Ascending aorta (tissue), 2 donors: ENCODE measurements at places on chromosomes 6 and 20. TPM values are rescaled to one million over a fixed set of nuclear protein-coding genes. Genes with fewer than 3 reads are reported as not detected.

RAB44 gene
- 0.21 TPM for total RNA-seq

- DNase-seq: no peak
Measured at GRCh38 chr6:101393829-101394251, 332 bp downstream of the GRIK2 start.

GRCh38 chr6:138776659-138777058, 3.1 kb downstream of the CCDC28A start:
- DNase-seq: no peak

DNA sequence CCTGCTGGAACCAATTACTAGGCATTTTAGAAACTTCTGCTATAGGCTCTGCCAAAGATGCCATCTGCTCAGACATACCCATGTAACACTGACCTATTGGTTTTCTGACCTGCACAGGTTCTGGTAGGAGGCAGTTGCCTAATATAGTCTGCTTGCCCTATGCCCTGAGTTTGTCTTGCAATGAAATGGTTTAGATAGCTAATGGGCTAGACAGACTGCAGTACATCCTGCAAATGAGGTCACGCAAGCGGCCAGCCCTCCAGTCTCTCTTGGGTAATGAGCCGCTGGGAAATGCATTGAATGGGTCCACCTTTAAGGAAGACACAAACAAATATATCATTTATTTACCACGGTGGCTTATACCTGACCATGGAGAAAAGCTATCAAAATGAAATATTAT, 90.6 kb upstream of the B3GAT2 start:
- DNase-seq: no peak

DNA sequence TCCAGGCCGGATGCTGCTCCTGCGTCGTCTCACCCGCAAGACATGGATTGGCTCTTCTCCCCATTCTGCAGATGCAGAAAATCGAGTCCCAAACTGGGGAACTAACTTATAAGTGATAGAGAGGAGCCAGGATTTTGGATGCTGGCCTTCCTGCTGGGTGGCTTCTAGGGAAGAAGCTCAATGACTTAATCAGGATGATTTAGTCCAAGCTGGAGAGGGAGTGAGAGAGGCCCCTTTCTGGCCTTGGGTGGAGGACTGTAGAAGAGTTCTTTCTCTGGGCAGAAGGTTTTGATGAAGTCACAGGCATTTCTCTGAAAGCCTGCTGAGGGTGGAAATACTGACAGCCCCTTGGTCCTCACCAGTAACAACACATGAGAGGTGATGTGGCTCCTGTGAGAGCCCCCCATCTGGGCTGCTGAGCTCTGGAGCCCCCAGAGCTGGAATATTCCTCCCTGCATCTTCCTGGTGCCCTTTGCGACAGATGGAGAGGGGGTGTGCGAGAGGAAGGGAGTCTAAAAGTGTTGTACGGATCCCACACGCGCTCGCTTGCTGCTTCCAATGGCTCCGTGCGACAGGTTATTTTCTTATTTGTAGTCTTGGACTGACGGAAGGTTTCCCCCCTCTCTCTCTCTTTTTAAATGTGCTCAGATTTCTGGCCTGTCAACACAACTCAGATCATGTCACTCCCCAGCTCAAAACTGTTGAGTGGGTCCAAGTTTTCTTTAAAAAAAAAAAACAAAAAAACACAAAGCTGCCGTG, 3.5 kb downstream of the SIRPA start:
- no peak for DNase-seq

DNA sequence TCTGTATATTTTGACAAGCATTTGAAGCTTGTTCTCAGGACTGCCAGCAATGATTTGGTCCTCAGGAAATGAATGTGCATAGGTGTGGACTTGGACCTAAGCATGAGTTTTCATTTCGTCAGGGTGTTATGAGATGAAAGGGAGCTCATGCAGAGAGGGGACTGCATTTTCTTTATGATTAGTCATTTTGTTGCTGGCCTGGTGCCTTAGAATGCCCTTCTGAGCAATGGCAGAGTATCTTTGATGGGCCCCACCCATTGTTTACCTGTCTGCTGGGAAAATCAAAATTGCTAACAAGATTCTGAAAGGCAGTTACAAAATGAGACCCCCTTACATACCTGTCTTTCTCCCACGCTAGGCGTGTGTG, 51.5 kb upstream of the MTHFD1L start:
- DNase-seq: no peak

DNA sequence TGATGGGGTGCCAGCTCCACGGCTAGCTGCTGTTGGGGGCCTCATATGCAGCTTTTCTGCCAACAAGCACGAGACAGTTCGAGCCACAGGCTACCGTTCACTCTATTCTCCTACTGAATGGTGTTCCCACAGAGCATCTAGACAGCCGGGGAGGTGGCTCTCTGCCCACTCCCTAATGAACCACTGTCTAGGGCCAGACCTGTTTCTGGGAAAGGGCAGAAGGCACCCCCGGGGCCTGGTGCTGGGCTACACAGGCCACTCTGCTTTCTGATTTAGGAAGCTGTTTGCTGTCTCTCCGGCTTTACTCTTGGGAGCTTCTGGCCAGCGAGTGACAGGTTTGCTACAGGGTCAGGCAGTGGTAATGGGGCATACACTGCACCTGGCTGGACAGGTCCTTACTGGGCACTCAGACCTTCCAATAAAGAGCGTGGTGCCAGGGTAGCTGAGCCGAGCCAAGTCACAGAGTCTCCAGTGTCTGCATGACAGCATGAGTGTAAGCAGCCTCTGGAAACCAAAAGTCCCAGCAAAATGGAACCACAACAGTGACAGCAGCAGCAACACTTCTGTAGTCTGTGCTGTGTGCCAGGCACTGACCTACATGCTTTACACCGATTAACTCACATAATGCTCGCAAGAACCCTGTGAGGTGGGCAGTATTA, 8.4 kb downstream of the CCDC167 start:
- DNase-seq: no peak

DNA sequence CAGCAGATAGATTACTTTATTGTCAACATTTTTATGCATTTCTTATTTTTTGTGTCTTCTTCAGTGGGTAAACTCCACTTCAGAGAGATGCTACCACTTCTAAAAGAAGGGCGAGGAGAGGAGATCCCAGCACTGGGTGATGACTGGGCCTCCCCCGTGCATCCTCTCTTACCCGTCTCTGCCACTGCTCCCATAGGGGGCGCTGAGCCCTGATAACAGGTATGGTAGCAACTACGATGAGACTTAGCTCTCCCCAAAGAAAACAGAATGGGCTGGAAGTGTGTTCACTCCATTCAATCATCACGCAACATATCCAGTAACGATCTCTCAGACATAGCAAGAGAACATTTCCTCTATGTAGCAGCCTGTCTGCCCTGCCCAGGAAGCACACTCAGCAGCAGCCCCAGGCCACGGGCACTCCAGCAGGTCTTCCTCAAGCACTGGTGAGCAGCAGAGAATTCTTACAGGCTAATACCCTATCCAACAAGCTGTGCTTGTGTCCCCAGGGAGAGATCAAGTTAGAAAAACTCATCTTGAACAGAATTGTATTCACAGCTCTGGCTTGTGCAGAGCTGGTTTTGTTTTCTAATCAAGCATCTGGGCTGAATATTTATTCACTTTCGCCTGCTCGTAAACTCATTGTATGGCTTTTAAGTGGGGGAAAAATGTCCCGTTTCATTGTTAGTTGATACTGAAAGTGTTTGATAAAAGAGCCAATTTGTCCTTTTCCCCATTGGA, 533.1 kb upstream of the CDH4 start:
- DNase-seq: no peak

DNA sequence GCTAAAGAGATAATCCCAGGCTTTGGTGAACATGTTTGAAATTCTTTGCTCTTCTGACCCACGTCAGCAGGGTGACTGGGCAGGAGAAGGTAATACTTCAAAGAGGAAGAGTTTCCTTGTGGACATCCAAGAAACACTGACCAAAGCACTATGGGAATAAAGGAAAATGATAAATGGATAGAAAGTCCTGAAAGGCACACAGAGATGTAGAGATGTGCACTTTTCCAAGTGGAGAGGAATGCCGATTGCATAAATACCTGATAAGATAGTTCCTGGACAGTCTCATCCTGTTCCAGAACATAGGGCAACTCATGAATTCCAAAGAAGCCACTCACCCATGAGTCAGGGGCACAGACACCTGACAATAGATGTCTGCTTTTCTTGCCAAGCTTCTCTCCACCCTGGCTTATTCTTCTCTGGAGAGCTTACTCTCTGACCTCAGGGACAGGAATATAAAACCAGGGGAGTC, 191.3 kb upstream of the FOXA2 start:
- no peak for DNase-seq

DNA sequence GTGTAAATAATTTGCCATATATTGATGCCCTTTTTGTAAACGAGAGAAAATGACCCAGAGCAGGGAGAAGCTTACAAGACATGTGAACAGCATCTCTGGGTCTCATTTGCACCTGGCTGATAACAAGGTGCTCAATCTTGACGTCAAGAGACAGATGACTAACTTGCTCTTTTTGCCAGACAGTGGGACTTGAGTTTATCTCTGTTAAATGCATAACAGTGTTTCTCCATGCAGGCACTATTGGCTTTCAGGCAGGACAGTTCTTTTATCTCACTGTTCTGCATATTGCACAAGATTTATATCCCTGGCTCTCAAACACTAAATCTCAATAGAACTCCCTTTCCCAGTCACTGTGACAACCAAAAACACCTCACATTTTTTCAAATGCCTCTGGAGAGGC, 56.4 kb downstream of the RFX6 start:
- DNase-seq: no peak

DNA sequence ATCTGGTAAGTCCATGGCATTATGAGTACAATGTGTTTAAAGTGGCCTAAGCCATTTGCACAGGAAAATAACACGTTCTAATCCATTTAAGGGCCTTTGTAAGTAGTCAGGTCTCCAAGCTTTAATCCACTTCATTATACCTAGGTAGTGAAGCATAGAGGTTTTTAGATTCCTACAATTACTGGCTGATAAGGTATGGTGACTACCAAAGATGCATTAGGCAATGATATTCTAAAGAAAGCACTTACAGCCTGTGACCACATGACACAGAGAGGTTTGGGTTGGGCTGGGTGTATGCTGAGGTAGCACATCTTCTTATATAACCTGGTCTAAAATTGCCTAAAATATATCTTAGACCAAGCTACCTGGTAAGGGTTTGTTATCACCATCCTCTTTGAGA, 504.4 kb downstream of the TFAP2B start:
- no peak for DNase-seq

OR2J3 gene
- not detected for total RNA-seq

SUMO4 gene
- total RNA-seq: not detected

ZSWIM3 gene
- 6.8 TPM for total RNA-seq

GRCh38 chr6:97282238-97282725, 734 bp downstream of the MMS22L start:
- no peak for DNase-seq

DNA sequence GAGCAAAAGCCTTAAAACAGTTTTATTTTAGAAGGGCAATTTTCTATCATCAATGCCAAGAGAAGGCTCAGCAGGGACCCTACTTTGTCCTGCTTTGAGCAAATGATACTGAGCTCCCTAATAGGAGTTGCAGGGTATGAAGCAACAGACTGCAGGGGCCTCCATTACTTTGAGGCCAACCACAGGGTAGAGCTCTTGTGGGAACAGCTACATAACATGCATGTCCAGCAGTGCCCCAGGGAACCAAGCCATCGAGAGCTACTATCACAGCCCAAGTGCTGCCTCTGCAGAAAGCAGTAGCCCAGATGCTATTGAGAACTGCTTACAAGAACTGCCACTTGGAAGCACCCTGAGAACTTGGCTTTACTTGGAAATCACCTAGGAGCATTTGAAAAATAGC, 222.1 kb downstream of the LAMA2 start:
- DNase-seq: no peak

CPNE5 gene
- total RNA-seq: 1.3 TPM

- no peak for DNase-seq
Measured at GRCh38 chr20:41334036-41334435, 6.6 kb upstream of the LPIN3 start.

- no peak for DNase-seq
Measured at GRCh38 chr6:75556240-75556639, 45.4 kb upstream of the SENP6 start.

EPPIN gene
- total RNA-seq: not detected

GRCh38 chr6:22322103-22323030, 25.5 kb upstream of the PRL start:
- no peak for DNase-seq

- no peak for DNase-seq
Measured at GRCh38 chr6:98094696-98095095, 739.7 kb upstream of the POU3F2 start.

DNA sequence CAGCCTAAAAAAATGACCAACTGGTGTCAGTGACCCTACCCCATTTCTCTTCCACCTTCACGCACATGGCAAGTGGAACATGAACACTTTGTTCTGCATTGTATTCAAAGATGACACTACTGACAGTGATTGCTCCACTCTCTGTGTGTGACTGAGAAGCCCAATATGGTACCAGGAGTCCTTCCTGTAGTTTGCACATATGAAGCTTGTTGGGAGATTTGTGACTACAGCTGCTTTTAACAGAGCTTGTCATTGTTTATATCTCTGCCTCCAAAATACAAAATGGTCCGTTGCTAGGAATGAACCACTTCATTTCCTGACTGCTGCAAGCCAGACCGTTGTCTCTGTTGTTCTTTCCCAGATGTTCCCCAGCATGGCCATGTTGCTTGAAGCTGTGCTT, 140.3 kb upstream of the TCF21 start:
- DNase-seq: no peak

- DNase-seq: no peak
Measured at GRCh38 chr20:967796-968742, 34.0 kb downstream of the RSPO4 start.

ESF1 gene
- total RNA-seq: 5.7 TPM

- DNase-seq: no peak
Measured at GRCh38 chr20:62631336-62632308, 10.7 kb upstream of the SLCO4A1 start.

PYGB gene
- 125 TPM for total RNA-seq

LBP gene
- total RNA-seq: 18.8 TPM

DNA sequence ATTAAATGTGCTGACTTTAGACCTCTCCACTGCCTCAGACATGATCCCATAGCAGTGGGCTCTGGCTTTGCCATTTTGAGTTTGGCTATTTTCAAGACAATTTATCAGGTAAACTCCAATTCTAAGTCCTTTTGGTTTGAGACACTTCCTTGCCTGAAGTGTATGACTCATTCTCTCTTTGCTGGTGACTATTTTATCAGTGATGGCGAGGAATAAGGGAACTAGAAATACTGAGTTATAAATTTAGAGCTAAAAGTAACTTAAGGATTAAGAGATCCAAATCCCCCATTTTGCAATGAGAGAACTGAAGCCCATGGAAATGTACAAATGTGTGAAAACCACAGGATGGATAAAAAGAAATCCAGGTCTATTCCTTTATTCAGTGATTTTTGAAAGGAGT, 30.9 kb upstream of the CD83 start:
- no peak for DNase-seq

GRCh38 chr6:57242505-57242904, 20.4 kb upstream of the RAB23 start:
- no peak for DNase-seq
